LNCaP clone FGC (cell line): ENCODE measurements at places on chromosomes 7 and 10.
A peak's percentile ranks its signal among the peaks of the same experiment; 100 is the strongest.

DNA sequence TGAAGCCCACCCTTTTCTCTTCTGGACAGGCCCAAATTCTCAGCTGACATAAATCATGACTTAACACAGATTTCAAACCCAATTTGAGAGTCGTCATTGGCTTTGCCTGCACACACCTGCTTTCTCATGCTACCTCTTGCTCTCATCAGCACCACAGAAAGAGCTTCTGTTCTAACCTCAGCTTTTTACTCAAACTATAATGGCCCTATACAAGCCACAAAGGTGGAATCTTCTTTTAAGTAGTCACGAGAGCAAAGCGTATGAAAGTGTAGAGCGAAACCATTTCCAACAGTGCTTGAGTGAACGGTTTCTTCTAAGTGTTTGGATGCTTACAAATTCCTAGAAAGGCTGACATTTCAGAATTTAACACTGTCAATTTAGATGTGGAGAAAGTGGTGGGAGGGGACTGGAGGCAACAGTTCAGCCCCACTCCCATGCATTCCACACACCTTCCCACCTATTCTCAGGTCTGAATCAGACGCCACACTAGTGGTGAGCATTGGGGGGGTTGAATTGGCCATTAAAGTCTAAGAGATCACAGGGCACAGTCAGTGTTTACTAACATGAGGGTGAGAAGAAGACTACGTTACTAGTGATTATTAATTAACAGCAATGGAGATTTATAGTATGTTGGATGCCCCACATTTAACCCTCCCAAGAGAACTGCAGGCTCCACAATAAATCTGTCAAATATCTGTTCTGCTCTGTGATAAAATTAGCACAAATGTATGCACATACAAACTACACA lies 114.0 kb downstream of the PRKCQ start:
- DNase-seq = no peak

GRCh38 chr10:116753759-116754158 lies 11.4 kb upstream of the HSPA12A start:
- DNase-seq = no peak

DNA sequence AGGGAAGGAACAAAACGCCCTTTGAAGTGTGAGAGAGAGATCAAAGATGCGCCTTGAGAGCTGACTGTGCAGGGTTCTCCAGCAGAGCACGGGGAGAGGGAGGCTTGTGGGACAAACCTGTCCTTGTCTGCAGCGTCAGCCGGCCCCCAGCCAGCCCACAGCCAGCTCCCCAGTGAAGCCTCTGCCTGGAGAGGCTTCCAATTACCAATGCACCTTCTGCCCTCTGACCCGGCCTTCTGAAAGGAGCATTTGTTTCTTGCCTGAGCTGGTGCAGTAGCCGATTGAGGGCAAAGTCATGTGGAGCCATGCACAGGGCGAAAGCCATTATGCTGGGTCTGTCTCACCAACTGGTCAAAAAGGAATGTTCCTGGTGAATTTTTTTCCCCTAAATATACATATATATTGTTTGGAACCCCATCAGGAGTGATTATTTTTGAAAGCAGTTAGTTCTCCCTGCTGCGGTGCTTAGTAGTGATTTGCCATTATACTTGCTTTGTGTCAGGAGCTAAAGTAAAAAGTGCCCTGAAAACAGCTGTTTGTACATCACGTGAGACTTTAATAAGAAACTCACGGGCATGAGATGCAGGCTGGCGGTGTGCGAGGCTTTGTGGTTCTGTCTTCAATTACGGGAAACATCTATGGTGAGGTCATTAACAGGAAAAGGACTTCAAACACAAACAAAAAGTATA lies 268.6 kb downstream of the KLF6 start:
- DNase-seq = no peak

- DNase-seq = no peak
These were observed 62.6 kb downstream of the CLIP2 start for GRCh38 chr7:74351836-74352235.

DNA sequence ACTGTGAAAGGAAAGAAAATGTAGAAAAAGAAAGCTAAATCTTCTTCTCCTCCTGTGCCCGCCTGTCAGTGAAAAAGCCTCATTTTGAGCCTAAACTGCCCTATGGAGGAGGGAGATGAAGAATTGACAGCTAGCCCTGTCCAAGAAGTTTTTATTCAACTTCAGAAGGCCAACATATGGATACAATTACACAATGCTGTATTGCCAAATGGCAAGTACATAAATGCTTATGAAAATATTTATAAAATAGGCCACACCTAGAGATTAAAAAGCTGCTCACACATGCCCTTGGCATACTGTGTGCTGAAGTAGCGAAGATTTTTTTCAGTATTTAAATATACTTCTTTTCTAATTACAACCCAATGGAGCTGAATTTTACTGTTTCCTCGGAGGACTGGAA lies 65.1 kb upstream of the NEBL start:
- peak; percentile 26 for DNase-seq
